ENCODE measurements at places on chromosomes 2 and 18.

DNA sequence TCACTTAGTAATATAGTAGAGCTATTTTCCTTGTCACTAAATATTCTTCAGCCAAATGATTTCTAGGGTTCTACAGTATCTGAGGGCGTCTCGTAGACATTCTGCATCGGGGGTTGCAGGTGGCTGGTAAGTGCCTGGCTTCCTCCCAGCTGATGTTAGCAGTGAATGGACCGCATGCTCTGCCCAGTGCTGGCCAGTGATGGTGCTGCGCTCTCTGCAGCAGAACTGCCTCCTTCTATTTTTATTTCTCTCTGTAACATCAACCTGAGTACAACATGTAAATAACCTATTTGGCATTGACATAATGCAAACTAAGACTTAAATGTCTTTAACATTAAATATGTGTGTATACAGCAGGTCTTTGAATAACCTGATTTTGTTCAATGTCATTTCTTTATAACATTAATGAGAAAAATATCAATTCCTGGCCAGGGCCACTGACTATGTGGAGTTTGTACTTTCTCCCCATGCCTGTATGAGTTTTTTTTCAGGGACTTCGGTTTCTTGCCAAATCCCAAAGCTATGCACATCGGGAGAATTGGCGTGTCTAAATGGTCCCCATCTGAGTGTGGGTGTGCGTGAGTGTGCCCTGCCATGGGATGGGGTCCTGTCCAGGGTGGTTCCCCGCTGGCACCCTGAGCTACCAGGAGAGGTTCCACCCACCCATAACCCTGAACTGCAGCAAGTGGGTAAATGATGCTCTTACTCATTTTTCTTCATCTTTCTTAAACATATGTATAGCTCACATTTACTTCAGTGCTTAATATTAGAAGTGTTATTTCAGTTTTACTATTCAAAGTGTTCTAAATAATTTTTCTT lies 278.2 kb upstream of the EPAS1 start:
- DNase-seq = no peak

DNA sequence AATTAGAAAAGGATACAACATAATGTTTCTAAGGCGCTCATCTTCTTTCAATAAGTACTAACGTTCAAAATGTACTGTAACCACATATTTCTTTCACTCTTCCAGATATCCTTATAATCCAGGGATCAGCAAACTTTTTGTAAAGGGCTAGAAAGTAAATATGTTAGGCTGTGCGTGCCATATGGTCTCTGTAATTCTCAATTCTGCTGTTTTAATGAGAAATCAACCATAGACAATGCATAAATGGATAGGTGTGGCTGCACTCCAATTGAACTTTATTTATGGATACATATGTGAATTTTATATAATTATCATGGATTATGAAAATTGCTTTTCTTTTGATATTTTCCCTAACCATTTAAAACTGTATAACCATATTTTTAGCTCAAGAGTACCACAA lies 459.4 kb downstream of the EPHA4 start:
- no peak for DNase-seq

DNA sequence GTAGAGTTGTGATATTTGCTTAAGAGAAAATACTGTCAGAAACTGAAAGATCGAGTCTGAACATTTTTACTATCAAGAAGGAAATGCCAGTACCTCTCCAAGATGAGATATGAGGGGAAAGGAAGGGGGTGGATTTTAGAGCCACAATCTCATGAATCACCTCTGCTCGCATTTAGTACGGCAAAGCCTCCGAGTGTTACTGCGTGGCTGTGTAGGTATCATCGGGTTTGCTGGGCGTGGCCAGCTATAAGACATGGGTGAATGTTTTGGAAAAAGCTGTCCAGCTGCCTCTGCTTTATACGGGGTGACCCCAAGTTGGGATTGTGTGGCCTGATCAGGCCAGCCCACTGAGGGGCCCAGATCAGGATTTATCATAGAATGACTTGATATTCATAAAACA lies 826.4 kb downstream of the SOCS6 start:
- DNase-seq = no peak

DNA sequence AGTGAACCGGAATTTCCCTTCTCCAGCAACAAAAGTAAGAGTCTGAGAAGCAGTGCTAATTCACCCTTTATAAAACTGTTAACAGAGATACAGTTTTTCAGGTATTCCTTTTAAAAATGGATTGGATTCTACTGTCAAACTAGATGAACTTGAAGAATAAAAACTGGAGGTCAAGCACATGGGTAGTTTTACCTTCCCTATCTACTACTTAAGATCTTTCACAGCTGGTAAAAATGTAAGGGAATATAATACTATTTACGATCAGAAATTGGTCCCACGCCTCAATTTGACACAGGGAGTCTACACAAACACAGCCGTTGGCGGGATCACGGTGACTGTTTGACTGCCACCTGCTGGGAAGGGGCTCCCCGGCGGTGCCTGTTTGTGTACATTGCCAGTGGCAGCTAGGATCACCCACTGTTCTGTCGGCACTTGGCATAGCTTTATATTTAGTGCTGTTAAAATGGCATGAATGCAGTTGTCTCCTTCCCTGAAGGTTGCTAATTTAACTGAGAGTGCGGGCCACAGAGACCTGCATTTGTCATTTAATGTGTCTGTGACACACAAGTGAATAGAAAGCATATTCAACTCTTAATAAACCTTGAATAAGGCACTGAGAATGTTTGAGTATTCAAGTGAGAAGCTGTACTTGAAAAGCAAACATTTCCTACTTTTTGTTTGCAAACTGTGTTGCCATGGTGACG lies 59.5 kb downstream of the ABCG8 start:
- DNase-seq = peak; percentile 40

DNA sequence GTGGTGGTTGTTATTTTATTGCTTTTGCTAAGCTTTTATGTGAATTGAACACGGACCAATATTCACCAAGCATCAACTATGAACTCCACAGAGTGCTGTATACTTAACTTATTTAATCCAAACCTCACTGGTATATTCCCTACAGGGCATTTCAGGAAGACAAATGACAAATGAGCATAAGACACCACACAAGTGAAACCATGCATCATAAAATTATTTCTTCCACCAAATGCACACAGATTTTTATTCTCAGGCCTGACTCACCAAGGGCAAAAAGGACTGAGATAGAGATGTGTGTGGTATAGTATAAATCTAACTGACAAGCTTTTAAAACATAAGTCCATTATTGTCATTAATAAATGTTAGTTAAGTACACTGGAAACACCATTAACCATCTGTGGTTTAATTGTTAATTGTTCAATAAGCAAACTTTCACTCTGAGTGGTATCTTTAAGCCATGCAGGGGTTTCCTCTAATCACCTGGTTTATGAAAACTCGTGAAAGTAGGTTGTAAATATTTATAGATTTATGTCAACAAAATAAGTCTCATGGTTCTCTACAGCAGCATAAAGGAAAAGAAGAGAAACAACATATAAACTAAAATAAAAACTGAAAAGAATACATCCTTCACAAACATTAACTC lies 77.6 kb upstream of the CRIM1 start:
- DNase-seq = no peak

- no peak for DNase-seq
Observed at GRCh38 chr2:232097260-232097659, 135.7 kb downstream of the DIS3L2 start.

- DNase-seq = no peak
Observed at GRCh38 chr18:72342933-72343332, 201.2 kb downstream of the CBLN2 start.

DNA sequence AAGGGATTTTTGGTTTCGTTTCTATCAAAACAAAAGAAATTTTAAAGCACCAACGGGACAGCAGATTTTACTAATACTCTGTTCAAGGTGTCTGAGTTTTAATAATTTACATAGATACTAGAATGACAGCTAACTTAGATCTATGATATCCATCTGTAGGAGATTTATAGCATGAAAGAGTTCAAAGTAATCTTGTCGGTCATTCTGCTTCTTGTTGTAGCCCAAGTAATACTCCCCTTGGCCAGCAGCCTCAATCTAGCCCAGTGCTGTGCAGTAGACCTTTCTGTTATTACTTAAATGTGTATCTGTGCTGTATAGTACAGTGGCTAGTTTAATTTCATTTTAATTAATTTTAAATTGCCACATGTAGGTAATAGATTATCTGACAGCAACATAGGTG lies 44.7 kb downstream of the ANKRD12 start:
- DNase-seq = no peak

DNA sequence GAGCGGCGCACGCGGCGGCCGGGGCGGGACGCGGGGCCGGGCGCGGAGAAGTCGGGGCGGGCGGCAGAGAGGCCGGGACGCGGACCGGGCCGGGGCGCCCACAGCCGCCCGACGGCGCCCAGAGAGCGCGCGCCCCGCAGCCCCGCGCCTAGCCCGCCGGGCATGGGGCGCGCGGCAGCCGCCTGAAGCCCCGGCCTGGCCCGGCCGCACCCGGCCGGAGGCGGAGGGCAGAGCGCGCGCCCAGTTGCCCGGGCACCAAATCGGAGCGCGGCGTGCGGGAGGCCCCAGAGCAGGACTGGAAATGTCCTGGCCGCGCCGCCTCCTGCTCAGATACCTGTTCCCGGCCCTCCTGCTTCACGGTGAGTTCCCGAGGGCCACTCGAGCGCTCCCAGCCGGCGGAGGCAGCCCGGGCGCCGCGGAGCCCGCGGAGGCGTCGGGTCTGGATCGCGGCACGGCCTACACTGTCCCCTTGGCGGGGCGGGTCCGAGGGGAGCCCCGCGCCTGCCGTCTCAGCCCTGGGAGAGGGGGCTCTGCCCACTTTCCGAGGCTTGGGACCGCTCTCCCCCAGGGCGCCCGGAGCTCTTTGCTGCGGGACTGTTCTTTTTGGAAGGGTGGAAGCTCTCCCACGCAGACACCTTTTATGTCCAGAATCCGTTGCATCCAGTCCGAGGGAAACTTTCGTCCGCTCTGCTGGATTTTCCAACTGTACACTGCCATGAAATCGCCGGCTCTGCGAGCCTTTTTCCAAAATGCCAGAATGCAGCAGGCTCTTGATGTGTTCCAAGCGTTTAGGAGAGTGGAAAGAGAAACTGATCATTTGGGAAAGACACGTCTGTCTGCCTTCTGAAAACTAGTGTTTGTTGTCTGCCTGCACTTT lies 484 bp downstream of the APCDD1 start:
- DNase-seq = no peak

DNA sequence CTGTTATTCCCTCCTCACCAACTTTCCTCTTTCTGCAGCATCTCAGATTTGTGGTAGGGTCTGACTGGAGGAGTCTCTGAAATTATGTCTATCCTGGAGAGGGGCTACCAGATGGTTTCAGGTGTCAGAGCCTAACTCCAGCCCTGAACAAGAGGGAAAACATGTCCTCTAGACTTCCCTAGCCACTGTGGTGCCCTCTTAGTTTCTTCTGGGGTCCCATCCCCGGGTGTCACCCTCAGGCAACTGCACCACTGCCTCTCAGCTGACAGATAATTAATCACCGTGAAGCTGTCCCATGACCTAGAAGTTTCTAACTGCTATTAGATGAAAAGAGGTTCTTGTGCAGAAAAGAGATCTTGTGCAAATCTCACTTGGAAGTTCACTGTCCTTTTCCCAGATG lies 95.1 kb upstream of the CELF4 start:
- DNase-seq = no peak

- no peak for DNase-seq
Observed at GRCh38 chr18:23043803-23044376, 91.4 kb upstream of the CABLES1 start.

DNA sequence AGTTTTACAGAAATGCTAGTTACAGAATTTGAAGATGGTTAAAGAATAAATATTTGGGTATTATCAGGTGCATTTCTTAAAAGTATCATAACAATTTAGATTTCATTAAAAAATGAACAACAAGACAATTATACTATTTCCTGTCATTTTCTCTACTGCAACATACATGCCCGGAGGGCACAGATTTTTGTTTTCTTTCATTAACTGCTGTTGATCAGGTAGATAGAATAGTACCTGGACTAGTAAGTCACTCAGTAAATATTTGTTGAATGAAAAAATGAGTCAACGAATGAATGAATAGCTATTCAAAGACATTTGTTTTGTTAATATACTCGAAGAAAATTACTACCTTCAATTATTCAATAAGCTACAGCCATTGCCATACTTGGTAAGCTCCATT lies 531.2 kb upstream of the VRK2 start:
- no peak for DNase-seq

- DNase-seq = no peak
Observed at GRCh38 chr2:134739879-134740301, 21.1 kb upstream of the TMEM163 start.

- no peak for DNase-seq
Observed at GRCh38 chr2:60570251-60570650, 16.8 kb upstream of the BCL11A start.

DNA sequence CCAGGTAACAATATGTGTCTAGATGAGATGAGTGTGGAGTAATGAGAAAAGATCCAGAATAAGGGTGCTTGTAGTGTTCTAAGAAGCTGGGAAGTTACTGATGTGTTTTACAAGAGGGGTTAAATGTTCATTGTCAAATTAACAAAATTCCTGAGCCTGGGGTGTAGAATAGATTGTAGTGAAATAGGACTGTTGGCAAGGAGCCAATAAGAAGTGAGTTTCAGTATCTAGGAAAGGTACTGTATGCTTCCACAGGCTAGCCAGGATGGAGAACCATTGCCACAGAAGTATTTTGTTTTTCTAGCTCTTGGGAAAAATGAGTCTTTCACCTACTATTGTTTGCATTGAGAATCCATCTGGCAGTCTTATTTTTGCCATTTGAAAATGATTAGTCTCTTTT lies 10.5 kb downstream of the DOK6 start:
- DNase-seq = no peak

DNA sequence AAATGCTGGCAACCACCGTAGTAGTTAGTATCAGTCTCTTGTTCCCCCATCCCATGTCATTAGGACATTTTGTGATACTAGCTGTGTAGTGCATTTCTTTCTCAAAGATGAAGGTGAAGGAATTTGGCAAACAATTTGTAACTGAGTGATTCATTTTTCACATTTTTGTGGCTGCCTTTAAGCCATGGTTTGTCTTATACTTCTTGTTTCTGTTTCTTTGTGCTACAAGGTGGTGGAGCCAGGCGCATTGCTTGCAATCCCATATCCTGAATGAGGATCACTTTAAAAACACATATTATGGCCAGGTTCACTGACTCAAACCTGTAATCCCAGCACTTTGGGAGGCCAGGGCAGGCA lies 40.6 kb downstream of the GPD2 start:
- DNase-seq = no peak

GRCh38 chr18:11857177-11857887 lies 6.1 kb downstream of the CHMP1B start:
- DNase-seq = no peak

DNA sequence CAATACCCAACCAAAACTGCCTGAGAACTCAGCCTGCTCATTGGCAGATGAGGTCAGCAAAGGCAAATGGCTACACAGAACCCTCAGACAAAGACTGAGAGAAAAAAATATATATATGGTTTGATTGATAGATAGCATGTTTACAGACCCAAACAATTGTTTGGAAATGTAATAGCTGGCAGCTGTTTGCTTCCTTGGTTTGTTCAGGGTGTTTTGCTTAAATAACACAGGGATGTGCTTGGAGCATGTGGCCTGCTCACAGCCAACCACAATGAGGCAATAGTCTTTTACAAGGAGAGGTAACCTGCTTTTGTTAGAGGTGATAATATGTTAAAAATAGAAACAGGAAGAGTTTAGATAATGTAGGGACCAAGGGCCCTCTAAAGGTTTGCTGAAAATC lies 84.5 kb downstream of the PDK1 start:
- DNase-seq = no peak

Measured in NCI-H1436 (cell line).